ENCODE measurements at places on chromosomes 16 and 17. TPM values are rescaled to one million over a fixed set of nuclear protein-coding genes. Genes with fewer than 3 reads are reported as not detected.

- no peak for DNase-seq
Measured at GRCh38 chr16:48524348-48525200, 85.4 kb downstream of the N4BP1 start.

DNA sequence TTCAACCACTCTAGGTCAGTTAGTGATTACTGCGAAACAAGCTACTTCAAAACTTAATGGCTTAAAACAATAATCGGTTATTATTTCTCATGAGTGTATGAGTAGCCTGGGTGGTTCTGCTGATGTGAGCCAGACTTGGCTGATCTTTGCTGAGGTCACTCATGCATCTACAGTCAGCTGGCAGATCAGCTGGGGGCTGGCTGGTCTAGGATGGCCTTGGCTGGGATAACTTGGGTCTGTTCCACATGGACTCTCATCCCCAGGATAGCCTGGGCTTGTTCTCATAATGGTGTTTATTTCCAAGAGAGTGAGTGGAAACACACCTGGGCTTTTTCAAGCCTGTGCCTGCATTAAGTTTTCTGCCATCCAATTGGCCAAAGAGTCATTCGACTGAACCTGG, 13.0 kb downstream of the CCDC182 start:
- no peak for DNase-seq

GRCh38 chr17:76139801-76140660, 1.0 kb downstream of the FOXJ1 start:
- DNase-seq: no peak

DNA sequence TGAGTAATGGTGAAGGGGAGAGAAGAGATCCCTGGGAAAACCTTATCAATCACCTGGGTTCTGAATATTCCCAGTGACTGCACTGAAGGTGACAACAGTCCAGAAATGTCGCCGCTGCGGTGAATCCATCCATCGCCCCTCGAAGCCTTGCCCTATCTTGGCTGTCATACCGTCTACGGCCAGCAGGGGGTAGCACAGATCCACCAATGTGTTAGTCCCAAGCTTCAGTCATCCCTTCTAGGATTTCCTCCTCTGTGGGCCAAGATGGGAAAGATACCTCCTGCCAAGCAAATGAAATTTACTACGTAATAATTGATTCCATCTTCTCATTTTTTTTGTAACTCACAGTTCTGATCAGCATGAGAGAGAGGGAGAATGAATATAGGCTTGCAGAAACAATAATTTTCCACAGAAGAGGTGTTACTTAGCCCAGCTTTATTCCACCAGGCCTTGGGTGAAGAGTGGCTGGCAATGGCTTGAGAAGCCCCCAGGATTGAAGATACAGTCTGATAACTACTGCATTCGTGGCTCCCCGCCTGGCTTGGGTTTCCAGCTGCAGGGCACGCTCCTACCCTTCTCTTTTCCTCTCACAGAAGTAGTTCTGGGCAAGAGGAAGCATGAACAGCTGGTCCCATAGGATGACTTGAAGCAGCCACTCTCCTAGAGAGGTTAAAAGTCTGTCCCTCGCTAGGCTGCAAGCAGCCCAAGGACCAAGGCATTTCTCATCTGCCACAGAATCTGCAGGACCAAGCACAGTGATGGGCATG, 2.6 kb upstream of the FMNL1 start:
- peak; percentile 77 for DNase-seq

GRCh38 chr16:68664297-68664696, 19.2 kb downstream of the CDH3 start:
- DNase-seq: no peak

The CFAP97D1 gene
- total RNA-seq: not detected

DNA sequence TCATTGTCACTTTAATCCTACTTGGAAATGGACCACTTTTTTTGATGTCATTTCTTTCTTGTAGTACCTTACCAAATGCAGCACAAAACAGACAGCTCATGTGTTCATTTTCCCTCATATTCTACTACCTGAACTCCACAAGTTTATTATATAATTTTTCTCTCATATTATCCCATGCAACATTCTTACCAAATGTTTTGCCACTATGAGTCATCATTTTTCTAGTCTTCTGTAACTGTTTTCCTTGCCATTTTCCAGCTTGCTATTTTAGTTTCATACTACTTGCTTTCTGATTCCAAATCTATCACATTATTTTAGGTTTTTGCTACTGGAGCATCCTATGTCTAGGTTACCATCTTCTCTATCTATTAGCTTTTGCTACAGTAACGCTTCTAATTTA, 332.7 kb downstream of the ZFHX3 start:
- DNase-seq: peak; percentile 45

DNA sequence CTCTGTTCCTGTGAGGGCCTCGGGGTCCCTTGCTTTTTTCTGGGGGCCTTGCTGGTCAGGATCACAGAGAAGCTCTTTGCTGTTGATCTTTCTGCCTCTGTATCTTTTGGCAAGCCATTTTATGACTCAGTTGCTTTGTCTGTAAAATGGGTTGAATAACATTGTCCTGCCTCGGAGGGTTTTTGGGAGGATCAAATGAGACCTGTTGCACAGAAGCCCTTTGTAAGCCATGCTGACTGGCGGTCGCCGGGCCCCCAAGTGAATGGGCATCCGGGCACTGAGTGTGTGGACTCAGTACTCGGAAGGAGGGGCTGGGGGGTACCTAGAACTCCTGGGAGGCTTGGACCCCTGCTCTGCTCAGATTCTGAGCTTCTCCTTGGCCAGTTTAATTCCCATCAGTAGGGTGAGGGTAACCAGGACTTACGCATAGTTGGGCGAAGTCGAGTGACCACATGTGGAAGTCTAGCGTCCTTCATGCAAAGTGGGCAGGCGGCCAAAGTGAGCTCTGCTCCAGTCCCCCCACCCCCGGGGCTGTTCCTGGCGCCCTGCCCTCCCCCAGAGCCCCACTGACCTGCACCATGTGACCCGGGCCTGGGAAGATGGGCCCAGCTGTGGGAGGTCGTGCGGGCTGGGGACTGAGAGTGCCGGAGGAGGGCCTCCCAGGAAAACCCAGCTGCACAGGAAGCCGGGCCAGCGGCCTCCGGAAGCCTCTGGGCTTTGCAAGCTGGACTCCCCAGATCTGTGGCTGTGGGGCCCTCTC, 284.0 kb downstream of the SEC14L1 start:
- DNase-seq: peak; percentile 96

The TEKT5 gene
- not detected for total RNA-seq

GRCh38 chr16:12366313-12366712, 389.8 kb downstream of the SNX29 start:
- DNase-seq: no peak

The SLC16A6 gene
- 0.54 TPM for total RNA-seq

DNA sequence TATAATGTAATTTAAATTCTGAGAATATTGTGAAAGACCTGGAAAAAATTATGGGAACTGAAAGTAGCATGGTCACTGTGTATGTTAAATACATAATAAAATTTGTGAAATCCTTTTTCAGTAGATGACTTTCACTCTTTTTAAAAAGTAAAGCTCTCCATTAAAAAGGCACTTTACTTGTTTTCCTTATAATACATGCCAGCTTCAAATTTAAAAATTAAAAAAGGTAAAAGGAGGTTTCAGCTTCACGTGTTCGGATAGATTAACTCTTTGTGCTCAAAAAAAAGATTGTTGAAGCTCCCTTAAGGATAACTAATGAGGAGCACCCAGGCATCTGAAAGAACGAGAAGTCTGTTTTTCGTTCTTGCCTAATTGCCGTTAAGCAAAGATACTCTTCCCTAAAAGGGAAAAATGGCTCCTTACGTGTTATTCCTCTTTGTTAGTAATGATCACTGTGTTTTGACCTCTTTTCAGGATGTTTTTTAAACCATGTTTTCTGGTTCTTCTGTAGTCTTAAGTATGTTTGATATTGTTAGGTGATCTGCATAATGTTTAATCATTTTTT, 87.8 kb downstream of the TUBD1 start:
- no peak for DNase-seq

- no peak for DNase-seq
Measured at GRCh38 chr17:2397247-2398171, 3.4 kb downstream of the MNT start.

- no peak for DNase-seq
Measured at GRCh38 chr17:17258998-17259397, 22.0 kb upstream of the FLCN start.

The C17orf67 gene
- total RNA-seq: 0.56 TPM

- DNase-seq: no peak
Measured at GRCh38 chr17:29214215-29215146, 32.2 kb upstream of the CRYBA1 start.

GRCh38 chr17:7988750-7989178, 13.7 kb upstream of the GUCY2D start:
- DNase-seq: peak; percentile 86

GRCh38 chr17:2695243-2695960, 16.2 kb downstream of the CLUH start:
- DNase-seq: no peak

GRCh38 chr17:45226576-45226975, 4.9 kb downstream of the FMNL1 start:
- no peak for DNase-seq

DNA sequence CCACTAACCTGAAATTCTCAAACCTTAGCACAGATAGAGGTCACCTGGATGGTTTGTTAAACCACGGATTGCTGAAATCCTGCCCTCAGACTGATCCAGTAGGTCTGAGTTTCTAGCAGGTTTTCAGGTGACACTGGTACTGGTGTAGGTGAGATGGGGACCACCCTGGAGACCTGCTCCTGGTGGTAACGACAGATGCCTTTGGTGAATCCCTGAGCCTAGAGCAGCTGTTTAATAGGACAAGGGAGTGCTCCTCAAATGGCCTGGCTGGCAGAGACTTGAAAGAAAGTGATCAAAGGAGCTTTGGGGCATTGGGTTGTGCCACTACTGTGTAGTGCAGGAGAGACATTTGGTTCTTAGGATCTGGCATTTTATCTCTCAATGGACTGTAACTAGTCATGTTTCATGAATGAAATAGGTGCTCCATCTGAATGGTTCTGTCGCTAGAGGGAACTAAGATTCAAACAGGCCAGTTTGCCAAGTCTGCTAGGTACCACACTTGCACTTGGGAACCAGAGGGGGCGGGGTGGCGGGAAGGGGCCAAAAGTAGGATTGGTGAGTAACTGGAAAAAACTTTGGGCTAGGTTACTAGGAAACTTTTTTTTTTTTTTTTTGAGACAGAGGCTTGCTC, 2.9 kb upstream of the IFI35 start:
- DNase-seq: peak; percentile 50

DNA sequence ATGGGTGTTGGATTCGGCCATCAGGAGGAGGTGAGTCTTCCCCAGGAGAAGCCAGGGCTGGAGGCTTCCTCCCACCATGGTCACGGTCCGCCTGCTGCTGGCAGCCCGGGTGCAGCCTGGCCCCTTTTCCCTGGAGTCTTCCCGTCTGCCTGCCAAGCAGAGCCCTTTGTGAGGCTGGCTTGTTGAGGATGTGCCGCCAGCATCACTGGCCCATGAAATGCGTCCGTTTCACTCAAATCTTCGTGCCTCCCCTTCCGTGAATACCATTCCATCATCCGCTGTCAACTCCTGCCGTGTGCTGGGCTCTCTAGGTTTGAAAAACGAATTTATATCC, 9.6 kb downstream of the VPS4A start:
- no peak for DNase-seq

- DNase-seq: peak; percentile 47
Measured at GRCh38 chr16:25035494-25036405, 20.6 kb upstream of the ARHGAP17 start.

The CTRB2 gene
- not detected for total RNA-seq

The DPEP3 gene
- total RNA-seq: not detected

DNA sequence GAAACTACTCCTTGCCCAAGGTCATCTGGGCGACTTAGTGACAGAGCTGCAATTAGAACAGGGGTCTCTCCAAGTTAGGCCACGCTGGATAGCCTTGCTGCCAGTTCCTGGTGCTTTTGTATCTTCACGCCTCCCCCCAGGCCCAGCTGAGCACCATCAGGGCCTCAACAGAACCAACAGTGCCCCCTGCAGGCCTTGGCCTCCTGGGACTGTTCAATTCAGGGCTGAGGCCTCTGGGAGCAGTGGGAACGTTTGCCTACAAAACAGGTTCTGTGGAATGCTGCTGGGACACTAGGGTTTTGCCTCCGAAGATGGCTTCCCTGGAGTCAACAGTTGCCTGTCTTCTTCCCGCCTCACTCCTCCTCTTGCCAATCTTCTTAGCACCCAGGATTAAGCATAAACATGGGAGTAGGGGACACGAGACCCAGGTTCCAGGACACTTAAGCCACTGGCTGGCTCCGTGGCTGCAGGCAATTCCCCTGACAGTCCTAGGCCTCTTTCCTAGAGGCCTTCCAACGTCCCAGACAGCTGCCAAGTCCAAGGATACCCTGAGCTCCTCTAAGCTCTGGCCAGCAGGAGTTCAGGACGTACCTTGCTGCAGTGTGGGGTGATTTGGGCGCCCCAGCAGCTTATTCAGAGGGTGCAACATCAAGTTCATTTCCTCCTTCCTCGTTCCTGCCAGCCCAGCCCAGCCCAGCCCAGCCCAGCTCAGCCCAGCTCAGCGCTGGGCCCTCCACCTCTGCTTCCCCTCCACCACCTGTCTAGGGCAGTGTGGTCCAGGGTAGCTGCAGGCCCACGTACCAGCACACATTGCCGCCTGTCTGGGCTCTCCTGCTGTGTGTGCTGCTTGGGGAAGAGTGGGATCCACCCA, 246.6 kb upstream of the RPL38 start:
- no peak for DNase-seq

DNA sequence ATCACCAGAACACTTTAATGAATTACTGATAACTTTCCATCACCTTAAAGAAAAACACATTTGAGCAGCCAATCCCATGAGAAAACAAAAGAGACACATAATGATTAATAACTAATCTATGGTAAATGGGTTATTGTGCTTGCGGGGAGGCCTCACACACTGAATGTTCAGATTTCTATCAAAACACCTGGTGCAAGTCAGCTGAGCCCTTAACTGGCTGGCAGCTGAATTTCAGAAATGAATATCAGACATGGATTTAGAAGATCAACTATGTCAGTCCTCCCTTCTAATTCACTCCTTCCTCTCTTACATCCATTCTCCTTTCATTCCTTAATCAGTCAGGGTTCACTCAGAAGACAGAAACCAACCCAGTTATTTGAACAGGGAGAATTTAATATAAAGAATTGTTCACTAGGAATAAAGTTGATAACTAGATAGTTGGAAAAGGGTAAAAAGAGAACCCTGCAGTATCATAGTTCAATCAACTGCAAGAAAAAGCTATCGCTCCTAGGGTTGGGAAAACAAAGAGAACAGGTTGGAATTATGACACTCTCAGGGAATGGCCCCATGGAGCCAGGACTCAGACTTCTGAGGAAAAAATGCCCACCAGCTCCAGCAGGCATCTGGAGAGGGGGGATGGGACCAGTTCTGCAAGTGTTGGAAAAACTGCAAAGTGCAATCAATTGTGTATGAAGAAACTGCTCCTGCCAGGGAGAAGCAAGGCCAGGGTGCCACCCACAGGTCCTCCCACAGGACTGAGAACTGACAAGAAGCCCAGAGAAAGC, 577.1 kb upstream of the CDH5 start:
- no peak for DNase-seq

The CCL18 gene
- total RNA-seq: not detected

- DNase-seq: peak; percentile 78
Measured at GRCh38 chr16:50266337-50267091, at the start of gene ADCY7. ADCY7 (plus strand) TSS chr16:50266551; CDS start chr16:50288180, 21,629 bp downstream.

The TMIGD1 gene
- not detected for total RNA-seq

The QRICH2 gene
- 4.8 TPM for total RNA-seq

Data from IMR-90 (cell line).